NCI-H2029 (cell line): ENCODE measurements at places on chromosomes 16 and 17.

- no peak for DNase-seq
Measured at GRCh38 chr17:57463103-57463885, 207.0 kb downstream of the MSI2 start.

GRCh38 chr17:80650751-80651518 is 106.3 kb downstream of the RPTOR start:
- DNase-seq: no peak

DNA sequence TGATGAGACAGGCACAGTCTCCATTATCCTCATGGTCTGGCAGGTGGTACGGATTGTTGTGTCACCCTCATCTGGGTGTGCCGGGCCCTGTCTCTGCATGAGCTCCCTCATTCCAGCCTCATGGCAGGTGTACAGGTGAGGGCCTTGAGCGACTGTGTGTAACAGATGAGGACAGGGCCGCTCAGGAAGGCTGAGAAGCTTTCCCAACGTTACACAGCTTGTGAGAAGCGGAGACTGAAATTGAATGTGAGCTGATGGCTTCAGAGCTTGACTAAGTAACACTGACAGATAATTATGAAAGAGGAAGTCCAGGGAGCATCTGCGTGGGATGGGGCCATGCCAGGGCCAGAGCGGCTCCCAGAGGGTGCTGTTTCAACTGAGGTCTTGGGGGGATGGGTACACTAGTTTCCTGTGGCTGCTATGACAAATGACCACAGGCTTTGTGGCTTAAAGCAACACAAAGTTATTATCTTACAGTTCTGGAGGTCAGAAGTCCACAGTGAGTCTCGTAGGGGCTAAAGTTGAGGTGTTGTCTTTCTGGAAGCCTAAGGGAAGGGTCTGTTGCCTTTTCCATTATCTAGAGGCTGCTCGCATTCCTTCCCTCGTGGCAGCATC is 36.7 kb downstream of the CMIP start:
- no peak for DNase-seq

DNA sequence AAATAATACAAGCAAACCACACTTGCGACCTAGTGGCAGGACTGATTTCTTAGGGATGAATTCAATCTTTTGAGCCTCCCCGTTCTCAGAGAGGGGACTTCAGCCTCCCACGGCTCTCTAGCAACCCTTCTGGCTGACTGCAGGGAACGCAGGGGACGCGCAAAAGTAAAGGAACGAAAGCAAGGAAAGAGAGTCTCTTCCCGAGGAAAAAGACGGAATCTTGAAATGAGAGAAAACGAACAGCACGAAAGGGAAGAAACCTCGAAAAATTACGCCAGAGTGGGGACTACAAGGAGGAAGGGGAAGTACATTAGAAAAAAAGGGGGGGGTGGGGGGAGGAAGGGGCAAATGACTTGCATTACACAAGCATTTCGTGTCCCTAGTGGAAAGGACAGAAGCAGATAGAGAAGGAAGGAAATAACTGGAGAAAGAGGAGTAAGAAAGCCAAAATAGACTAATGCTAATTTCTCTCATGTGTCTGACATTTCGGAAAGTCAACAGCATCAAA is 1.2 kb downstream of the GRB2 start:
- DNase-seq: peak; percentile 40

GRCh38 chr16:68642436-68643101 is 2.5 kb upstream of the CDH3 start:
- DNase-seq: peak; percentile 35
